ENCODE measurements at places on chromosomes 6 and 20.

- no peak for DNase-seq
These were observed 56.7 kb downstream of the TRIM27 start for GRCh38 chr6:28867086-28867409.

GRCh38 chr6:165487950-165488349, 175.1 kb downstream of the PDE10A start:
- no peak for DNase-seq

DNA sequence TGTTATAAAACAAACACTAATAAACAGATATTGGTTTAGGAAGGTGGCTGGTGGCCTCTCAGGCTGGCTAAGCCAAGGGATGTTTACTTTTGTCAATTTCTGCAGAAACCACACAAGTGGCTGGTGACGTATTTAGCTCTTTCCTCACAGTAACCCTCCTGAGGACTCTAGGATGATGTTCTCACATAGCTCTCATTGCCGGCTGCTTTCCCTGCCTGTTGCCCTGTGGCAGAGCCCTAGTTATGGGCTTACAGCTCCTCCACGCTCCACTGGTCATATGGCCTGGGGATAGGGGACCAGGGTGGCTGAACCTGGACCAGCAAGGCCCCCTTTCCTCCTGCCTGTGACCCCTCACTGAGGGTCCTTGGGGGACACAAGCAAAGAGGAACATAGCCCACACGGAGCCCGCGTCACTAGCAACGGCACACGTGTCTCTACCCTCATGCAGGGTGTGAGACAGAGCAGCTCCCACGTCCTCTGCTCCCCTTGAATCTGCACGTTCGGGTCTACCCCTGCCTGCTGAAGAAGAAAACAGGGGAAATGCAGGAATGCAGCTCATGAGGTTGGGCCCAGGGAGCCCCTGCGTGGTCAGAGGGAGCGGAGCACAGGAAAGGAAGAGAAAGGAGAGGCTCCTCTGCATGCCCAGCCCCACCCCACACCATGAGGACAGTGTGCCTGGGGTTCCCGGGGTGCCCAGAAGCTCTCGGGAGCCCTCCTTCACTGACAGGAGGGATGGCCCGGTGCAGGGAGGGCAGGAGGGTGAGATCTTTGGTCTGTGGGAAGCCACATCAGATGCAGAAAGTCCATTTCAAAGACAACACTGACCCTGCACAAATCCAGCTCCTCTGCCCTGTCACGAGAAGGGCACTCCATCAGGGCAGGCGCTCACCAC, 13.9 kb downstream of the RAMACL start:
- DNase-seq = no peak

- DNase-seq = no peak
These were observed 349.3 kb downstream of the SOX4 start for GRCh38 chr6:21942897-21943296.

DNA sequence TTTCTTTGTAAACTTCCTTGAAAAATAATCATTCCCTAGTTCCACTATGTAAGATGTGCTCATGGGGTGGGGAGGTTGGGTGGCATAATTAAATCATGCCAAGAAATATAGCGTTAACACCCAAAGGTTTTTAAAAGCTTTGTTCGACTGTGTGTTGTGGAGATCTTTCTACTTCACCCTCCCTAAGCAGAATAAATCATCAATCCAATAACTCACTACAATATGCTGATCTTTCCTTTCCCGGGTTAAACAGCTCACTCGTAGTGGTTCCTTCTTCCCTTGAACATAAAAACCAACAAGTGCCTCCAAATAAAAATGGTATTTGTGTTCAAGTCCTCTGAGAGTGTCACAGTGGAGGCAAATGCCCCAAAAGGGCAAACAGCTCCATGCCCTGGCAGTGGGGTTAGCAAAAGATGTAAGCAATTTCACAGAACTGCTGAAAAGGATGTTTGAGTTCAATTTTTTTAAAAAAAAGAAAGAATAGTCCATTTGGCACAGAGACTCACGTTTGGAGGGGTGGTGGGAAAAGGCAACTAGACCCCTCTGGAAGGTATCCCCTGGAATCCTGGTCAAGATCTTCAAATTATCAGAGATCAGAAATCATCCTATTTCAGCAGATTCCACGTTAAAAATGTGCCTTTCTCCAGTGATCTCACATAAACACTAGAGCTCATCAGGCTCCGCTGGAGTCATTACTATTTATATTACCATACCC, 99.1 kb downstream of the TFAP2A start:
- no peak for DNase-seq

GRCh38 chr6:81194374-81194773, 558.1 kb downstream of the TENT5A start:
- no peak for DNase-seq

GRCh38 chr6:149898966-149899365, 1.1 kb upstream of the RAET1E start:
- DNase-seq = no peak

DNA sequence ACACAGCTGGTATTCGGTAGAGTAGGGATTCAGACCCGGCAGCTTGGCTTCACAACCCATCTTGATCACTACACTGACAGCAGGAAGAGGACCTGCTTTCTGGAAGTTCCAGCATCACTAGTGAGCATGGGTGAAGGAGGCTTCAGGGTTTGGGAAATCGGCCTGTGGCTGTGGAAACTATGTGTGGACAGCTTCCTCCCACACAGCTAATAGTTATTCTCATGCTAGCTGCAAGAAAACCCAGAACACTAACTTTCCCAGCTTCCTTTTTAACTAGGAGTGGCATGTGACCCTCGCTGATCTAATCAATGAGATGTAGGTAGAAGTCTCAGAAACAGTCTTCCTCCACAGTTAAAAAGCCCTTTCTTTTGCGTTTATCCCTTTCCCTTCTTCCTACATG, 36.3 kb upstream of the SIRPA start:
- no peak for DNase-seq

DNA sequence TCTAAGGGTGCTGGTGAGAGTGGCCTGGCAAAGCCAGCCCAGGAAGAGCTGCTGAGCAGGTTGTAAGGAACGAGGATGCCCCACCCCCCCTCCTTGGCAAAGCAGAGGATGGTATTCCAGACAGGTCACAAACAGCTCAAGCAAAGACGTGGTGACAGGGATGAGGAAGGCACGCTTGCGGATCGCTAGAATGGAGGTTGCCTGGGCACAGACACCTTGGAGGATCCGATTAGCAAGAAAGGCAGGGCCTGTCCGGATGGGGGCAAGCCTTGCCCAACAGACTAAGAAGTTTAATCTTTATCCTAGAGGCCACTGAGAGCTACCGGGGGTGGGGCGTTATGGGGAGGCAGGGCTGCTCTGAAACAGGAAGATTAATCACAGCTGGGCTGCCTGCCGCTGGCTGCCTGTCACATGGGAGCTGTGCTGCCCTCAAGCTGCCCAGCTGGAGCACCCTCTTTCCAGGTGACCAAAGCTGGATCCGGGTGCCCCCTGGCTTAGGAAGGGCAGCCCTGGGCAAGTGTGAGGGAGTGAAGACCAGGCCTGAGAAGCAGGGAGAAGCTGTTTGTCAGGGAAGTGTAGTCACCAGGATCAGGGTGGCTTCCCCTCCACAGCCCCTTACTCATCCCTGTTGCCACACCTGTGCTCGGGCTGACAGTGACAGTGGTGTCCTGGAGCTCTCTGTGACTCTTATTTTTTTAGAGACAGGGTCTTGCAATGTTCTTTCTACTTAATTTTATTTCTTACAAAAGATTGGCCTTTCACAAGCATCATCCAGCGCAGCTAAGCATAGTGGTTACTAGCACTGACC, 9.1 kb upstream of the MAPK13 start:
- no peak for DNase-seq

DNA sequence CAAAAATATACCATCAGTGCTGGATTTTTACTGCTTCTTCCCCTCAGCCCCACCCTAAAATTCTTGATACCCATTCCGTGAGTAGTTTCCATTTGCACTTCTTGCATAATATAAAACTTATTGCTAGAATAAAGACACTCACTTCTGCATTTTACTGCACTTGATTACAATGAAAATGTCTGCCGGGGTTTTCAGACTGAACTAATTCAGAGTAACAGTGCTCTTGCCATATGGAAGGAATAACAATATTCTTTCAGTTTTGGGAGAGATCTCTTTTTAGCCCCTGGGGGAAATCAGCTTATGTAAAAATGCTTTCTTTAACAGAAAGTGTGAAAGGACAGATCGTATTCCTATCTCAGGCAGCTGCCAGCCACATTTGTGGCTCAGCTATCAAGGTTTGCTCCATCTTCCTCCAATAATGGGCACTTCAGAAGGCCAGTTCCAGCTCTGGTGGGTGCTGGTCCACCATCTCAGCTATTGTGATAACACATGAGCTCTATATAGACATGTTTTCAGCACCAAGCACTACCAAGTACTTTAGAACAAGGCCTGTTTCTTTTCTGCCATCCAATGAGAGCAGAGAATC, 8.9 kb downstream of the SMLR1 start:
- DNase-seq = no peak

- no peak for DNase-seq
These were observed 213.9 kb upstream of the ECI2 start for GRCh38 chr6:4349323-4349722.

- no peak for DNase-seq
These were observed 73.8 kb downstream of the EDN3 start for GRCh38 chr20:59374261-59374660.

GRCh38 chr20:41632896-41633295, 14.7 kb upstream of the CHD6 start:
- no peak for DNase-seq

DNA sequence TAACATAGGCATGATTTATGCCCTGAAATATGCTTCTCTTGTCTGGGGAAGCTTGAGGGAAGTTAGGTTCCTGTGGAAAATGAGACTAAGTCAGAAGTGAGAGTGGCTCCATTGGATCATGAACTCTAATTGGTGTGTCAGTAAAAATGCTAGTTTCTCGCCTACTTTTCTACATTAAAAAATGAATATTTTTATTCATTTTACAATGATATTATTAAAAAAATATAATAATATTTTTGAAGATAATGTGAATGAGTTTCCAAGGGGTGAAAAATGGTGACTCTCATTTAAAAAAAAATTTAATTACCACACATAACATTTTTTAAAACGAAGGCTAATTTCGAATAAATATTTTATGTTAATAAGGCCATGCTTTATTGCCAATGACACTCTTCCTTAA, 84.2 kb downstream of the HIVEP1 start:
- DNase-seq = no peak

DNA sequence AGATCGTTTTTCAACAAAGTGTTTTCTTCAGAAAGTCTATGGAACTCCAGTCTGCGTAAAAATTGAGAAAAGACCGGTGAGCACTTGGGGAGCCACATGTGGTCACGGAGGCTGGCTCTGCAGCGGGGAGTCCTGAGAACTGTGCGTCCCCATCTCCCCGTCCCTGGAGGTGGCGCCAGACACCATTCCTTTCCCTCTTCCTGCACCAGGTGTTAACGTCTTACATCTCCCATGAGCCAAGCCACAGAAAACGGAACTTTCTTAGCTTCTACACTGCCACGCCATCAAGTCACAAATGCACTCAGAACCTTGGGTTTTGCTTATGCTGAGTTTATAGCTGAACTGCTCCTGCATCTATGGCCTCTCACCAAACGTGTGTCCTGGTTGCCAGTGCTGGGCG, 62.6 kb downstream of the GINS1 start:
- DNase-seq = no peak

DNA sequence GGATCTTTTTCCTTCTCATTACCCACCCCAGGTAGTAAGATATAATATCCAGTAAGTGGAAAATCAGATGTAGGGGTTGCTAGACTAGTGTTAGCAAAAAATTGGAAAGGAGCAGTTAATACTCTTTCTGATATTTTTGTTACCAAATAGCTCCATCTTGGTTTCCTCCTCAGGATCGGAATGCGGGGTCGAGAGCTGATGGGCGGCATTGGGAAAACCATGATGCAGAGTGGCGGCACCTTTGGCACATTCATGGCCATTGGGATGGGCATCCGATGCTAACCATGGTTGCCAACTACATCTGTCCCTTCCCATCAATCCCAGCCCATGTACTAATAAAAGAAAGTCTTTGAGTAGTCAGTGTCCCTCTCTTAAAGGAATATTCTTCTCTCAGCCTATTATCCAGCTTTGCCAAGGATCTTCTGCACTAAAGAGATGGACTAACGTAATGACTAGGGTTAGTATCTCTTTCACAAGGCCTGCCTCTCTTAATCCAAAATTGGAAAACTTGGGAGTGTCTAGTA, 1.5 kb downstream of the ROMO1 start:
- no peak for DNase-seq

GRCh38 chr6:30450909-30451841, 38.1 kb upstream of the HLA-E start:
- DNase-seq = no peak
